ENCODE measurements at places on chromosomes 12 and 14.

GRCh38 chr12:89189448-89189847 is 162.9 kb downstream of the DUSP6 start:
- no peak for DNase-seq

DNA sequence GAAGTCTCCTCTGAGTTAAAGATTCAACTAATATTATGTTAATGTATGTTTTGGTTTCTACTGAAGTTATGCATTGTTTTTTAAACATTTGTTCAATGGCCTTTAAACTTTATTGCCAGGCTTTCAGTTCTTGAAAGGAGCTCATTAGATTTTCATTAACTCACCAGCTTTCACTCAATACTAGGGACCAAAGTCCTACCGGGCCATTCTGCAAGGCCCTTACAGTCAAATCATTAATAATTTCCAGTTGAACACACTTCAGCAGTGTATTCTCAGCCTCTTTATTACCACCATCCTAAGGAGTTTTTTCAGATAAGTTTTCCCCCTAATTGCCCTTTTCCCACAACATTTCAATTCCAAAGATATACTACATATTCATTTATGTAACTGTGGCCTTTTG is 409.2 kb downstream of the DIO2 start:
- no peak for DNase-seq

DNA sequence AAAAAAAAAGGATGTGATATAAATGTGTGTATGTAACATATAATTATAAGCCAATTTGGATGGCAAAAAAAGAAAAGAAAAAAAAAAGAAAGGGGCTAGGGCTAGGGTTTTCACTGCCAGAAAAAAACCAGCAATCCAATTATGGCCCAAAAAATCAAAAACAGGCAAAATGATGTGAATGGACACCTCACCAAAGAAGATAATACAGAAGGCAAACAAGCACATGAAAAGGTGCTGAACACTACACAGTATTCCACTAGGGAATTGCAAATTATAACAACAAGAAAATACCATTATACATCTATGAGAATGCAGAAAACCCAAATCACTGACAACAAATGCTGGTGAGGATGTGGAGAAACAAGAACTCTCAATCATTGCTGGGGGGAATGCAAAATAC is 12.1 kb upstream of the MIPOL1 start:
- DNase-seq, result no peak

DNA sequence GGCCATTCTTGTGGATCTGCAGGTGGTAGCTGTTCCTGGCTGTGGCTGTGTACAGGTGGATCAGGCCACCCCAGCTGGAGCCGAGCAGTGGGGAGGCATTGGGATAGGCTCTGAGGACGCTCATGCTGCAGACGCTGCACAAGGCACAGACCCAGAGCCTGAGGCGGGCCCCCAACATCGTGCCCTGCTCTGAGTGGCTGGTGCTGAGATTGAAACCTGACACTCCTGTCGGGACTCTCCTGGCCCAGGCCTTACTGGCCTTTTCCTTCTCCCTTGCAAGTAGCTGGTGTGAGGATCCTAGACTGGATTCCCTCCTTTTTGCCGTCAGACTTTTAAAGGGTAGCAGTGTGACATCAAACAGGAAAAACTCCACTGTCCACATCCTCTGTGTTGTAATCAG is at the start of gene FGF23:
TSS of gene FGF23 (minus strand) at position 308 of the 400 bp plus-strand sequence. CDS start at position 178, 130 bp downstream.
- DNase-seq, result no peak

GRCh38 chr12:18923721-18924120 is 185.8 kb downstream of the CAPZA3 start:
- DNase-seq, result no peak

DNA sequence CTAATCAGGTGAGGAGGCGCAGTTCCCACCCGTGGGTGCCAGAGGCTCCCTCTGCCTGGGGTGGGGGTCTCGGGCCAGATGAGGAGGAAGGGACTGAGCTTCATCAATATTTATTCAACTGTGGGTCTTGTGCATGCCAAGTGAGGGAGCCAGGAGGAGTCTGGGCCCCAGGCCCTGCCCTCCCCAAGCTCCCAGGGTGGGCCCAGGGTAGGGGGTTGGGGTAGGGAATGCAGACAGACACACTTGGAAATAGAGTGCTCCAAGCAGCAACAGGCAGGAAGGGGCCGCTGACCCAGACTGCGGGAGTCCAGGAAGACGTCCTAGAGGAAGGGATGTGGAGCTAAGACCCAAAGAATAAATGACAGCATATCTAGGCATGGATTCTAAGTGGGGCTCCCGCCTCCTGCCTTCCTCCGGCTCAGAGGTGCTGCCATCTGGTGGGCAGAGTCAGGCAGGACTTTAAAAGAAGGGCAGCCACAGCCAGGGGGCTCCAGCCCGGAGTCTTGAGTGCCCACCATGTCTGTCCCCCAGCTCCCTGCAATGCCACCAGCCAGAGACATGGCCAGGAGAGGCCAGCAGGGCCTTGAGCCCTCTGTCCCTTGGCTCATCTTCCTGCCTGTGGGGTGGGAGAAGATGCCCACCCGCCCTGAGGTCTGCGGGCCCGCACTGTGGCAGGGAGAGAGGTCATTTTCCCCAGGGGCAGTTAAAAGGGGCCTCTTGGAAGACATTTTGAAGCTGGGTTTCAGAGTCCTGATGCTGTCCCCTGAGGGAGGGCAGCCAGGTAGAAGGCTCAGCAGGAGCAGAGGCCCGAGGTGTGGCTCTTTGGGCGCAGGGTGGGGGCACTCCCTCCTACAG is 70.1 kb downstream of the PHETA1 start:
- peak; percentile 24 for DNase-seq

- no peak for DNase-seq
These were observed 142.1 kb downstream of the TSPAN9 start for GRCh38 chr12:3219233-3219632.

GRCh38 chr12:2679068-2679815 is 115.5 kb upstream of the FKBP4 start:
- no peak for DNase-seq

GRCh38 chr12:18640321-18640955 is 97.4 kb downstream of the PLCZ1 start:
- no peak for DNase-seq

GRCh38 chr14:60721326-60722106 is 2.6 kb downstream of the SIX4 start:
- DNase-seq, result peak; percentile 29

- no peak for DNase-seq
These were observed 69.9 kb downstream of the SUDS3 start for GRCh38 chr12:118446247-118446646.

All from T-helper 17 cell (primary cell).